ENCODE measurements at places on chromosomes 13 and 19.

DNA sequence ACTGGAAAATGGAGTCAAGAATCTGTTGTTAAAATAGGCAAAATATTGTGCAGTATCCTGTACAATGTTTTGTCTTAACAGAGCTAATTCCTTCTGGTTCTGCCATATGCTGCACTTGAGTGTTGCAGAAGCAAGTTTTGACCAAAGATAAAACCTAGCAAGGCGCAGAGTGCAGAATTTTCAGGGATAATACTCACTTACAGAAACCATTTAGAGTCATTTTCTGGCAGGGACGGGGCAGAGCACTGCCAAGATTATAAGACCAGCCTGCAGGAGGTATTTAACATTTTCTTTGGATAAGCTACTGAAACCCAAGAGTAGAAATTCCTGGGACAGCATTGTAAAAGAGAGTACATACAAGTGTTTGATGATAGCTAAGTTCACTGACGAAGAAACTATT is 159.5 kb upstream of the EDNRB start:
- DNase-seq: no peak

DNA sequence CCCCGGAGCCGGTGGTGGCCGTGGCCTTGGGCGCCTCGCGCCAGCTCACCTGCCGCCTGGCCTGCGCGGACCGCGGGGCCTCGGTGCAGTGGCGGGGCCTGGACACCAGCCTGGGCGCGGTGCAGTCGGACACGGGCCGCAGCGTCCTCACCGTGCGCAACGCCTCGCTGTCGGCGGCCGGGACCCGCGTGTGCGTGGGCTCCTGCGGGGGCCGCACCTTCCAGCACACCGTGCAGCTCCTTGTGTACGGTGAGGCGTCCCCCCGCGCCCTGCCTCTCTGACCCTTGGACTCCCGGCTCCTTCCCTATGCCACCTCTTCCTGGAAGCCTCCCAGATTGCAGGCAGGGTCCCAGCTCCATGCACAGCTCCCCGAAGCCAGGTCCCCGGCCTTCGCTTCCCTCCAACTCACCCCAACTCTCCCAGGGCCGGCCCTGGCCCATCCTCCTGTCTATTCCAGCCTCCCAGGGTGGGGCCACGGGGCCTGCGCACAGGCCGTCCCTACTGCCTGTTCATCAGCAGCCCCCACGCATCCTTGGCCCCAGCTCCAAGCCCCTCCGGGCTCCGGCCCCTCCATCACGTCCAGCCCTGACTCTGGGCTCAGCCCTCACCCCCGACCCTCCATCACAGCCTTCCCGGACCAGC is 1.7 kb downstream of the MADCAM1 start:
- DNase-seq: no peak

GRCh38 chr19:2371656-2372055 is 11.6 kb downstream of the TMPRSS9 start:
- DNase-seq: no peak

DNA sequence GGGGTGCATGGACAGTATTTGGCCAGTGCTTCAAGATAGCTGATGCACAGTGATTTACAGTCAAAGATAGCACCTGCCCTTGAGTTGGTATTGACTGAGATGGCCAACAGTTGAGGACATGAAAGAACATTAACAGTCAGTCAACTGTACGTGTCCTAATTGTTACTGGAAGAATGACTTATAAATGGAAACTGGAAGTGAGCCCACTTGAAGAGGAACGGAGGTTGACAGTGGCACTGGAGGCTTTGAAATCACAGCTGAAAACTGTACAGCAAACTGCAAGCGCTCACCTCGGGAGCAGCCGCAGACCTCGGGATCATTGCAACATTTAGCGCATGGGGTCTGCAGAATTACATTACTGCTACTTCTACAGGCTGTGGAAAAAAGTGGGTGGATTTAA is 77.1 kb downstream of the GGACT start:
- DNase-seq: no peak

GRCh38 chr13:63773476-63773875 is 2357.8 kb upstream of the PCDH20 start:
- no peak for DNase-seq

DNA sequence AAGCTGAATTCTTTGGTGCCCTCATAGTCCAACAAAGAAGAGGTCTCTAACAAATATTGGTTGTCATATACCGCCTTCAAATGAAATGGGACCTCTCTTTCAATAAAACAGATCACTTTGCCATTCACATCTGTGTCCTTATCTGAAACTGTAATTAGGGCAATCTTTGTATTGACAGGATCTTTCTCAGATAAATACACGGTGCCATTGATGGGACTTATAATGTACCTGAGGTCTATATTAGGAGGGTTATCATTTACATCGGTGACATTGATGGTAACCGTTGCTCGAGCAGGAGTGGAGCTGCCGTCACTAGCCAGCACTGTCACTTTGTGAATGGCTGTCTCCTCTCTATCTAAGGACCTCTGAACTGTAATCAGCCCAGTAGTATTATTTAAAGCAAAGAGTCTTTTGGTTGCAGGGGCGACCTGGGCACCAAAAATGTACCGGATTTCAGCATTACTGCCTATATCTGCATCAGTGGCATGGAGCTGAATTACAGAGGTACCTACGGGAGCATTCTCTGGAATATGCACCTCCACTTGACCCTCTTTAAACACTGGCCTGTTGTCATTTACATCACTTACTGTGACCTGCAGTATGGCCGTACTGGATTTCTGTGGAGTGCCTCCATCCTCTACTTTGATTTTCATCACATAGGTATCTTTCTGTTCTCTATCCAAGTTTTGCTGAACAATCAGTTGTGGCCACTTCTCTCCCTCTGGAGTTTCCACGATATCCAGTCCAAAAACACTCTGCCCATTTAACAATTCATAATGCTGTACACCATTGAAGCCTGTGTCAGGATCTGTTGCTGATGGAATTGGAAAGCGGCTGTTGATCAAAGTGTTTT is 2.8 kb downstream of the PCDH9 start:
- DNase-seq: no peak

- no peak for DNase-seq
These were observed 647.2 kb downstream of the LIG4 start for GRCh38 chr13:107568181-107568580.

- DNase-seq: no peak
These were observed 5.2 kb downstream of the FAAP24 start for GRCh38 chr19:32977280-32977679.

DNA sequence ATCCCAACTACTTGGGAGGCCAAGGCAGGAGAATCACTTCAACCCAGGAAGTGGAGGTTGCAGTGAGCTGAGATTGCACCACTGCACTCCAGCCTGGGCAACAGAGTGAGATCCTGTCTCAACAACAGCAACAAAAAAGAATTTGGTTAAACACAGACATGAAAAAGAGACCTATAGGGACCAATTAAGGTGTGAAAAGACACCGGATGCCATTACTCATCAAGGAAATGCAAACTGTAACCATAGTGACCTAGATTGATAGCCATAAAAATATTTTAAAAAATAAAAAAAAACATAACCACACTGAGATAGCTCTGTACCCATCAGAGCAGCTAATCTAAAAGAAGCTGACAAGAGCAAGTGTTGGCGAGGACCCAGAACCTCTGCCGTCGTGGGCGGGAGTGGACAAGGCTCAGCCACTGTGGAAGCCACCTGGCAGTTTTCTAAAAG is 37.1 kb upstream of the ISYNA1 start:
- no peak for DNase-seq

DNA sequence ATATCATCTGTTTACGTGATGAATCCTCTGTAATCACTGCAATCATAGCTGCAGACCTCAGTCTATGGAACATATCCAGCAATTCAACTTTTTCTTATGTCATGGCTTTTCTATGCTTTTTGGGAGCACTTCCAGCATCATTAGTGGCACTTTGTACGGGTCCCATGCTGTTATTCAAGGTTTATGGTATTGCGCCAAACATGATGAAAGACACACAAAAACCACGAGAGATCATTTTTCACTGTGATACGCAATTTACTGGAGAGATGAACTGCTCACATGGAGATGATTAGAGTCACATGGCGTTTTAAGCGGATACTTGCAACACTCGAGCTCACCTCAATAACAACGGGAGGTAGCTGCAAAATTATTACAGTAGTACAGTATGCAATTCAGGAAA is 2101.7 kb upstream of the PCDH20 start:
- DNase-seq: no peak

GRCh38 chr13:79781829-79782540 is 301.0 kb downstream of the NDFIP2 start:
- no peak for DNase-seq

GRCh38 chr13:73508841-73509240 is 450.0 kb downstream of the KLF5 start:
- no peak for DNase-seq

- DNase-seq: no peak
These were observed 108.2 kb downstream of the GNG7 start for GRCh38 chr19:2594319-2594718.

Measured in right forelimb (tissue), 1 donor.